Urinary bladder (tissue), 4 donors: ENCODE measurements at places on chromosomes 5 and 9. TPM values are rescaled to one million over a fixed set of nuclear protein-coding genes. Genes with fewer than 3 reads are reported as not detected.

The FGF18 gene
- polyA plus RNA-seq = 1.4 TPM

The SPARC gene
- polyA plus RNA-seq = 1,774 TPM

The LCN1 gene
- polyA plus RNA-seq = not detected

The PDE6A gene
- 0.01 TPM for polyA plus RNA-seq

The AGXT2 gene
- 0.05 TPM for polyA plus RNA-seq
